ENCODE measurements at places on chromosomes 2 and 18.

DNA sequence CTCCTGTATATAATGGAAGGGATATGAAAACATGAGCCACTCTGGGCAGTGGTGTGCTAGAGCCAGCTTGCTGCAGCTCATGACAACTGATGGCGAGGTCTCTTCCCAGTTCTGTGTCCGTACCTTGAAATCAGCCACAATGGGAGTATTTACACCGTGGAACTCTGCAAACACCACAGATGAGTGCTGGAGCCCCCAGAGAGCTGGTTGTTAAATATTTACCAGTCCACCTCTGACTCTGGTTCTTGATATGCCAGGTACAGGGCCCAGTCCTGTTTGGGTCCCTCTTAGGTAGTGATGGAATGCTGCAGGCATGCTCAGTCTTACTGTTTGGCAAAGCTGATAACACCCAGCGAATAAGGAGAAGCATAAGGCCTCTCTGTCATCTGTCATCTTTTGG lies 116.1 kb upstream of the GLI2 start:
- no peak for DNase-seq

GRCh38 chr2:119005555-119005954 lies 63.6 kb downstream of the MARCO start:
- no peak for DNase-seq

DNA sequence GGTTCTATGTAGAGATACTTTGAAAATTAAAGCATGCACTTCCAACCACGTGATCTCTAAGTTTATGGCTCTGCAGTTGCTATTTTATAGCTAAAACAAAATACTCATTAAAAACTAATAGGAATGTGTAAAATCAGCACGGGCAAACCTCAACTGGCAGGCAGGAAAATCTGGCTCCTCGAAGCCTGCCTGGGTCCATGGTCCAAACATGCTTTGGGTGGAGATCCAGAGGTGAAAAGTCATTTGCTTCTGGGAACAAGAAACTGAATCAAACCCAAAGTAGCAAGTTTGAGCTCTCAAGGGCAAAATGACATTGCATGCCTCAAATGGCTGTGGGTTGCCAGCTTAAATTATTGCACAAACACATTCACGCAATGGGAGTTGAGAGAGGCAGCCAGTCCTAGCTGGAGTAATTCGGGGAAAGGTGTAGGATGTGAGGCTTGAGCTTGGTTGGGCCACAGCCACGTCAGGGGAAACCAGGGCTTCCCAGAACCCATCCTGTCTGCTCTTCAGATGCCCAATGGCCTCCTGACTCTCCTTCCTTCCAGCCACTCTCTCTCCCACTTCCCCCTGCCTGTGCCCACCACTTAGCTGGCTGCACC lies 75.2 kb upstream of the LCLAT1 start:
- no peak for DNase-seq

- no peak for DNase-seq
These were observed 247.5 kb upstream of the ZNF521 start for GRCh38 chr18:25599443-25599842.

DNA sequence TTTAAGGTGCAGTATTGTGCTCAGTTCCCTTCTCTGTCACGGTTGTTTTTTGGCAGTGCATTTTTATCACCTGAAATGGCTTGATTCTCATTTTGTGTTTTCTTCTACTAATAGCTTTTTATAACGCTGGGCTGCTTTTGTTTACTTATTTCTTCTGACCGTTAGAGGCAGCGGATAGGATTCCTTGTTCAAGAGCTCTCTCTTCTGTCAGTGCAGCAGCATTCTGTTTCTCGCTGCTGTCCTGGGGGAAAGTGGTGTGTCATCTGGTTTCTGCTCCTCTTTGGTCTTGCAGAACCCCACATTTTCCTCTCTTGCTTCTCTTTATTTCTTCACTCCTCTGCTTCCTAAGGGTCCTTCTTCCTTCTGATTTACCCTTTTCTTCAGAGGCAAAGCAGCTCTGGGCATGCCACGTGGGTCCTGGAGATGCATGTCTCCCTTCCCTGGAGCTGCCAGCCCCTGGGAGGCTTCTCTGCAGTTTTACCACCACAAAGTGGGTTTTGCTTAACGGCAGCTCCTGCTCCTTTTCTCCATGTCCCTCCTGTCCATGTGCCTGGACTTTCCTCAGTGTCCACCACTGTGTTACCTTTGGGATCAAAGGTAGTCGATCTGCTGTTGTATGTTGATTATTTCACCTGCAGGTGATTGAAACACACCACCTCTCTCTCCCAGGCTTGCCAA lies 47.3 kb upstream of the SNTG2 start:
- no peak for DNase-seq

DNA sequence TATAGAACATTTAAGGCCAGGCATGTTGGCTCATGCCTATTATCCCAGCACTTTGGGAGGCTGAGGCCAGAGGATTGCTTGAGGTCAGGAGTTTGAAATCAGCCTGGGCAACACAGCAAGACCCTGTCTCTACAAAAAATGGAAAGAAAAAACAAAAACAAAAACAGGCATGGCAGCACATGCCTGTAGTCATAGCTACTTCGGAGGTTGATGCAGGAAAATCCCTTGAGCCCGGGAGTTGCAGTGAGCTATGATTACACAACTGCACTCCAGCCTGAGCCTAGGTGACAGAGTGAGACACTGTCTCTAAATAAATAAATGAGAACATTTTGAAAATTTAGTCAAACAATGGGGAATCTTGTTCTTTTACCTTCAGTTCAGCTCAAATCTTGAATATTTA lies 12.1 kb upstream of the YES1 start:
- no peak for DNase-seq

DNA sequence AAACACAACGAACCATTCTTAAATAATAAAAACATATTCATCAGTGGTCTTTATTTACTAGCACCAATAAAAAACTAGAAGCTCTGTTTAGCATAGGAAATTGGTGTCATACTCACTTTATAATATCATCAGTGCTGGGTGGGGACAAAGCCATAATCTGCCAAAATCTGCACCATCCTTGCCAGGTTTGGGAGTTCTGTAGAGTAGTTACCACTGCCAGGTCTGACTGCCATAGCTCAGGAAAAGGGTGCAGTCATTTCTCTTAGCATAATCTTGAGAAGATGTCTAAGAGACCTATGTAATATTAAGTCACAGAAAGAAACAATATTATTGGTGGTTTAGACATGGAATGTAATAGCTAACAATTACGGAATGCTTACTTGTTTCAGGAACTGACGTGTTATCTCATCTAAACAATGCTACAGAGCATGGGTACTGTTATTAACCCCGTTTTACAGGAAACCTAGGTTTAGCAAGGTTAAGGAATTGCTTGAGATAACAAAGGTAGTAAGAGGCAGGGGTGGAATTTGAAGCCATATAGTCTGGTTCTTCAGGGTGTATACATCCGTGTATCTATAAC lies 1.6 kb upstream of the MARCHF7 start:
- no peak for DNase-seq

GRCh38 chr2:238494573-238494961 lies 67.8 kb downstream of the ASB1 start:
- no peak for DNase-seq

DNA sequence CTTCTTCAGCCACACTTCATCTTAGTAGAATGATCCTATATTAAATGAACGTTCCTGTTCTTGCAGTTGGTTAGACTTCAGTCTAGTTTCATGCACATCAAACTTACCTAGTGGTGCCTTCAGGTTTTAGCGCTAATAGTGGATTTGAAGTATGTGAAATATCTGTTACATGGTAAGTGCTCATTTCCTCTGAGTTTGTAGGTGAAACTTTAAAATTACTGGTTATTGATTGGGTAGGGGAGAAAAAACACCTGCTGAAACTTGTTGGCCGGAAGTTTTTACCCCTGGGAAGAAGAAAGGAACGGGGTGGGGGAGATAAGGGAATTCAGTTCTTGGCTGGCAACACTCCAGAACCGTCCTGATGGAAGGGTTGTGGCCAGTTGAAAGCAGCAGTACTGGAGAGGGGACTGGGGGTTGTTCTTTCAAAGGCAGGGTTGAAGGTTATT lies 112.8 kb downstream of the SPTBN1 start:
- no peak for DNase-seq

DNA sequence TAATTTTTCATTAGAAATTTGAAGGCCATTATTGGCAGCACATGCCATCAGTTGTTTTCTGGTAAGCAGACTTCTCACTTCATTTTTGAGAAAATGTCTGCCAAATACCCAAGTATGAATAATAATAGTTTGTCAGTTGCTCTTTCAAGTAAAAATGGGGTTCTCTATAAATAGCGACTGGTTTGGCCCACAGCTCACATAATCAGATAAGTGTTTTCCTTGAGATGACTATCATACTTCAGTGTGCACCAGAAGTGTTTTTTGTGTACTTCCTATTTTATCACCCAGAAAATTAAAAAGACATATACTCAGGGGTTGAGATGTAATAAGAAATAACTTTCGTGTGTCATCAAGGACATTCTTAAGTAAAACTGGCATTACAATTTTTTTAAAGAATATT lies 147.1 kb downstream of the PHLPP1 start:
- no peak for DNase-seq

DNA sequence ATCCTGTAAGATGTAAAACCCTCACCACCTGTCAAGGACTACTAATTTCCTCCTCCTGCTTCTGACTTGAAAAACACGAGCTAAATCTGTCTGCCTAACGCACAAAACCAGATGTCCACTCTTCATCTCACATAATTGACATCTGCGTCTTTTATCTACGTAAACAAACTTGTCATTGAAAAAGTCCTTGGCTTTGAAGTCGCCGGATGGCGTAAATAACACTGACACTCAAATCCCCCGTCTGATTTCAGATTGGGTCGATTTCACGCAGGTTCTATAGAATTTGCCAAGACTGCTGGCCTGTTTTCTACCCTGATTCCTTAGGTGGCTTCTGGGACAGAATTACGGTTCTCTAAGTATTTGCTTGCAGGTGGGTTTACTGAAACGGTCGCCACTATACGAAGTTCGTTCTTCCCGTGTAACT lies 539 bp upstream of the MOB4 start:
- DNase-seq, result no peak

DNA sequence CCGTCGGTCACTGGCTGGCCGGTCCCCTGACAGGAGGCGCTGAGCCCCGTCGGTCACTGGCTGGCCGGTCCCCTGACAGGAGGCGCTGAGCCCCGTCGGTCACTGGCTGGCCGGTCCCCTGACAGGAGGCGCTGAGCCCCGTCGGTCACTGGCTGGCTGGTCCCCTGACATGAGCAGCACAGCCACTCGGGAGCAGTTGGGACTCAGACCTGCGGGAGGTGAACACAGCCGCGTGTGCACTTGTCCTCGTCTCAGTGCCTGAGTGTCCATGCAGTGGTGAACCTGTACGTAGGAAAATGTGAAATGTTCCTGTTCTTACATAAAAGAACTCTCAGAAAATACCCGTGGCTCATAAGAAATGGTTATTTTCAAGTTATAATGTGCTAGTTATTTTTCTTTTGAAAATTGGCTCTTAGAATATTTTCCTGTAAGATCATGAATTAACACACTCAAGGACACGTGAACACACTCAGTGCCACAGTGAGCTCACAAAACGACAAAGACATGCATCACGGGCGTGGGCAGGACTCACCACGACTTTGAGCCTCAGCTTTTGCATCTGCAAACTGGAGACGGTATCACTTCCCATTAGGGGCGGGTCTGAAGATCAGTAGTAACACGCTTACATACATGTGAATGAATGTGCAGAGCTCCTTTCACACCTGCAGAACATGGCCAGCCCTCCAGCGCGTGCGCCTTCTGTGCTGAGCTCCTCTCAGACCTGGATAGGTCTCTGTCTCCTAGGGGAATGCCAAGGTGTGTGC lies 21.1 kb upstream of the NFATC1 start:
- no peak for DNase-seq

- no peak for DNase-seq
These were observed 268.5 kb downstream of the HAUS1 start for GRCh38 chr18:46372670-46373069.

GRCh38 chr18:21053127-21053526 lies 58.5 kb downstream of the ROCK1 start:
- DNase-seq, result no peak

DNA sequence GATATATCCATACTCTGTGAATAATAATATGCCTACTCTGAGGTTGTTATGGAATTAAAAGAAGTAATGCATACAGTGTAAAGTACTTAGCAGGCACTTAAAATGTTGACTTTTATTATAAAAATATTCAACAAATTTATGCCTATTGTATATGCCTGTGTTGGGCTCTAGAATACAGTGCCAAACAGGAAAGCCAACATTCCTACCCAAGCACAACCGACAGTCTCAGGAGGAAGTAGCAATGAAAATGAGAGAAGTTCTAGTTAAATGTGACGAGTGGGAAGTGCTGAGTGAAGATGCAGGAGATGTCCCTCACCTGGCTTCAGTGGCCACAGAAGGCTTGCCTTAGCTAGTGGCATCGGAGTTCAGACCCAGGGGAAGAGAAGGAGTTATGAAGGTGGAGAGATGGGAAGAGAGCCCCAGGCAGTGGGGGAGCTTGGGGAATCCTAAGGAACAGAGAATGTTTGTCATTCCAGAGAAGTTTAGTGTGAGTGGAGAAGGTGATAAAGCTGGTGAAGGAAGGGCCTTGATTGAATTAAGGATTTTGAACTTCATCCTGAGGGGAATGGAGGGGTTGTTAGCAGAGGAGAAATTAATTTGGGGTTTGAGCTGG lies 105.4 kb upstream of the CNGA3 start:
- DNase-seq, result no peak

DNA sequence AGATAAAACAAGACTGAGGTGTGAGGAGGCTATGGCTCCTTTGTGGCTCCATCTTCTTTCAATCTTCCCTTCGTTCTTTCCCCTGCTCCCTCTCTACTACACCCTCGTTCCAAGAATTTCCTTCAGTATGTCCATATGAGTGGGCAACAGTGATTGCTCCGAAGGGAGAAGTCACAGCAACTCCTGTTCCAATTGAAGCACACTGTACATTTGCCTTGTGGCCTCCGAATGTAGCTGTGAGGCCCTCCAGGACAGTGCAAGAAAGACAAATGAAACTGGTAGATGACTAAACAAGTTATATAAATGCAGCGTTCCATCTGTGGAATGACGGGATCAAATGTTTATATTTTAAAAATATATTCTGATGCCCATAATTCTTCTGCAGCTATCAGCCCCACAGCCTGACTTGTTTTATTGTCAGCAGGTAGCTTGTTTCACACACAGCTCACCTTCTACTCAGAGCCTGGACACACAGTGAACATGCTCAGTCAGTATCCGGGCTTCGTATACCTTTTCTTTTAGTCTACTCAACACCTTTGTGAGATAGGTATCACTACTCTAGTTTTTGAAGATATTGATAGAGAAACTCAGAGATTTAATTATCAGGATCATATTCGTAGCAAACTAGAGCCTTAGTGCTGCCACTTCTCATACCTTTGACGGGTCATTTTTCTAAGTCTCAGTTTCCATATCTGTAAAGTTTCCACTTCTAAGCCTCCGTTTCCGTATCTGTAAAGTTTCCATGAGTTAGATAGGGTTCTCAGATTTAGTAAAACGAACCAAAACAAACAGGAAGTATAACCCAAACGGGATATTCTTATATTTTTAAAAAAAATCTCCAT lies 216.7 kb upstream of the STON1 start:
- DNase-seq, result no peak
